ENCODE measurements at places on chromosomes 11 and 22.

- no peak for DNase-seq
Measured at GRCh38 chr11:107282195-107282594, 175.4 kb downstream of the CWF19L2 start.

DNA sequence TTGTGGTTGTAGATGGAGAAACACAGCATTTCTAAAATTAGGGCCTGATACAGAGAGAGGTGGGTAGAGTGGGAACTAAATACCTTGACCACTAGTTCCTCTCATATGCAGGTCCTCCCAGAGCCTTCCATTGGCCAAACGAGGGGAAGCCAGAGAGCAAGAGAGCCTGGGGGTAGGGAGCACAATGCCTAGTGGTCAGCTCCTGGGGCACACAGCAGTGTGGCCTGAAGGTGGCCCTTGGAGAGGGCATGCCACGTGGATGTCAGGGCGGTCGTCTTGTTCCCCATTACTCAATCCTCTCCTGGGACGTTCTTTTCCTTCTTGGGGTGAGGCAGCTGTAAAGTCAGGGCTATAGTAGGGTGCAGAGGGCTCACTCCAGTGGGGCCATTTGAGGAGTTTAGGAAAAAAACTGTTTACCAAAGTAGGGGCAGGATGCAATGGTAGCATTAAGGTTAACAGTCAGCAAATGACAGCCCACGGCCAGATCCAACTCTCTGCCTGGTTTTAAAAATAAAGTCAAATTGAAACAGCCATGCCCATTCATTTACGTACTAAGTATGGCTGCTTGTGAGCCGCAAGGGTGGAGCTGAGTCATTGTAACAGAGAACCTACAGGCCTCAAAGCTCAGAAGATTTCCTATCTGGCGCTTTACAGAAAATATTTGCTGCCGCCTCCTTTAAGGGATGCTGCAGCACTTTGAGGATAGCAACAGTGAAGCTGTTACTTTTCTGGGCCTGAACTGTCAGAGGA, 7.6 kb downstream of the MYO18B start:
- peak; percentile 50 for DNase-seq

- DNase-seq: no peak
Measured at GRCh38 chr22:47533961-47534803, 771.7 kb downstream of the TBC1D22A start.

- DNase-seq: no peak
Measured at GRCh38 chr11:70020336-70021214, 57.5 kb upstream of the ANO1 start.

DNA sequence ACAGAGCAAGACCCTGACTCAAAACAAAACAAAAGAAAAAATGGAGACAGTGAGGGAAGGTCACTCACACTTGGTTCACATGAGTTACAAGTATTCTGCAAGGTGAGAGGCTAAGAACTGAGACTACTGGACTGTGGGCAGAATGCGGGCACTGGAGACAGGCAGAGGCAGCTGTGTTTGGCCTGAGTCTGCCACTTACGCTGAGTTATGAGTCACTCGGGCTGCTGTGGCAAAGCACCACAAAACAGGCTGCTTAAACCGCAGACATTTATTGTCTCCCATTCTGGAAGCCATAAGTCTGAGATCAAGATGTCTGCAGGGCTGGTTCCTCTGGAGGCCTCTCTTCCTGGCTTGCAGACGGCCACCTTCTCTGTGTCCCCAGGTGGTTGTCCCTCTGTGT, 122.8 kb downstream of the SHANK2 start:
- no peak for DNase-seq

DNA sequence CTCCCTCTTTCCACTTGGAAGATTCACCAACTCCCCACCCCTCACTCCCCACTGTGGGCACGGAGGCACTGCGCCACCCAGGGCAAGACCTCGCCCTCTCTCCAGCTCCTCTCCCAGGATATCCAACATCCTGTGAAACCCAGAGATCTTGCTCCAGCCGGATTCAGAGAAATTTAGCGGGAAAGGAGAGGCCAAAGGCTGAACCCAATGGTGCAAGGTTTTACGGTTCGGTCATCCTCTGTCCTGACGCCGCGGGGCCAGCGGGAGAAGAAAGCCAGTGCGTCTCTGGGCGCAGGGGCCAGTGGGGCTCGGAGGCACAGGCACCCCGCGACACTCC, 397 bp upstream of the CD44 start:
- DNase-seq: no peak

DNA sequence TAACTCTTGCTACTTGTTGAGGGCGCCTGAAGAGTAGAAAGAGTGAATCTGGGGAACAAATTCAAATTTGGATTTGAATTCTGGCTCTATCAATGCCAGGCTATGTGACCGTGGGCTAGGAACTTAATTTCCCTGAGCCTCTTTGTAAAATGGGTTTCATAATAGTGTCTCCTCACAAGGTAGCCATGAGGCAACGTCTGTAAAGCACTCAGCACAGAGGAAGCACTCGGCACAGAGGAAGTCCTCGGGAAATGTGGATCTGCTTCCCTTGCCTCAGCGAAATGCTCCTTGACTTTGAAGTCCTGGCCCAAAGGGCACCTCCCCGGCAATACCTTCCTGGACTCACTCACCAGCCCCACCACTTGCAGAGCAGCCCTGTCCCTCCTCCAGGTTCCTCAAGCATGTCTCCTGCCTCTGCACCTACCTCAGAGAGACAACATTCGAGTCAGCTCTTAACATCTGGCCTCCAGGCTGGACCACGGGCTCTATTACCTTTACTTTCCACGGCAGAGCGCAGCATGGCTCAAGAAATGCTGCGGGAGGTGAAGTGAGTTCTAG, 17.7 kb downstream of the CD6 start:
- peak; percentile 42 for DNase-seq

- no peak for DNase-seq
Measured at GRCh38 chr22:43439368-43440103, 27.7 kb downstream of the MPPED1 start.

GRCh38 chr22:38872172-38872830, at the start of gene CBX6:
CBX6 (minus strand) TSS chr22:38872216; CDS start chr22:38872190, 26 bp downstream.
- peak; percentile 94 for DNase-seq
